ENCODE measurements at places on chromosomes 12 and 14.

DNA sequence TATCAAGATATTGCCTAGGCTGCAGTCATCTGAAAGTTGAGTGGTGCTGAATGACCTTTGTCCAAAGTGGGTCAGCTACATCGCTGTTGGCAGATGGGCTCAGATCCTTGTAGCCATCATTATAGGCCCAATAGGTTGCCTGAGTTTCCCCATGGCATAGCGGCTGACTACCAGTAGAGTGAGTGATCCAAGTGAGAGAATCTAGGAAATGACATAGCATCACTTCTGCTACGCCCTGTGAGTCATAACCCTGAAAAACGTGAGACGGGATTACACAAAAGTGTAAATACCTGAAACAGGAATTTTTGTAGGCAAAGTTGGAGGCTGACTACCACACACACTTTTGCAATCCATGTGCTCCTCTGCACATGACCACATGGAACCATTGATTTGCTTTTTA lies 273.3 kb downstream of the RPL10L start:
- no peaks in the 10 kb centered on the region for H3K4me1 ChIP-seq
- H3K27me3 ChIP-seq, result no peaks in the 10 kb centered on the region
- peaks cover 1% of the 10 kb centered on the region for H3K36me3 ChIP-seq
- H3K4me3 ChIP-seq, result no peak overlapping the region
- no peak for DNase-seq
- no peak overlapping the region for H3K27ac ChIP-seq

- peaks cover 9% of the 10 kb centered on the region for H3K27me3 ChIP-seq
- DNase-seq, result no peak
- no peak overlapping the region for H3K27ac ChIP-seq
- H3K36me3 ChIP-seq, result no peaks in the 10 kb centered on the region
- H3K4me1 ChIP-seq, result no peaks in the 10 kb centered on the region
- no peak overlapping the region for H3K4me3 ChIP-seq
These were observed 119.6 kb upstream of the CPSF6 start for GRCh38 chr12:69119770-69120169.

DNA sequence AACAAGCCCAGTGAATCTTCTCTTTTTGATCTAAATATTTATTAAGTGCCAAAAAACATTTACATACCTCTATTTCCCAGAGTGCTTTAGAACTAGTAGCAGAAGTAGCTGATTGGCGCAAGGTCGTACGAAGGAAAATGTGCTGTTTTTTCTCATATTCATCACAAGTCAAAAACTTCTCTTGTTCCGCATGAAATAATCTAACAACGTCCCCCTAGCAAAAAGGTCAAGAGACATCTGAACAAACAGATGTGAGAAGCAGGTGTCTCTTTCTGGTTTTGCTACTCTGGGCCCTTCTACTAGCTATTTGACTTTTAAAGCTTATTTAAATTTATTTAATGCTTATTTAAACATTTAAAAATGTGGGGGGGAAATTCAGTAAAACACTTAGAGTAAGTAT lies 117.8 kb downstream of the ITPR2 start:
- DNase-seq, result no peak
- H3K4me1 ChIP-seq, result no peaks in the 10 kb centered on the region
- H3K4me3 ChIP-seq, result no peak overlapping the region
- H3K27ac ChIP-seq, result no peak overlapping the region
- H3K27me3 ChIP-seq, result no peaks in the 10 kb centered on the region

DNA sequence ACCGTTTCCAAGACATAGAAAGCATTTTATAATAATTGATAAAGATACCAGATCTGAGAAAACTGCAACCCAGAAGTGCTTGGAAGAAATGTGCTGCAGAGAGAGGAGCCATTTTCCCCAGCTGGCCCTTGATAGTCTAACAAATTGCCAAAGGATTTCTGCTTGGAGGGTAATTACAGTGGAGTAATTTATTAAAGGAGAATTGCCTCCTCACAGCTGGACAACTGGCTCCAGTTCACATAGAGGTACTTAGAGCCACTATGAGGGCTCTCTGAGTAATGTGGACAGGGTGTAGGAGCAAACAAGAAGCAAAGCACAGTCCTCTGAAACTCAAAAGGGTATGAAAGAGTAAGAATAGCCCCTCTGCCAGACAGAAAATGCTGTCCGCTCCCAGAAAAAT lies 335.6 kb downstream of the SYT1 start:
- H3K27me3 ChIP-seq, result no peaks in the 10 kb centered on the region
- no peaks in the 10 kb centered on the region for H3K4me1 ChIP-seq
- no peak for DNase-seq
- H3K27ac ChIP-seq, result no peak overlapping the region
- H3K36me3 ChIP-seq, result no peaks in the 10 kb centered on the region

DNA sequence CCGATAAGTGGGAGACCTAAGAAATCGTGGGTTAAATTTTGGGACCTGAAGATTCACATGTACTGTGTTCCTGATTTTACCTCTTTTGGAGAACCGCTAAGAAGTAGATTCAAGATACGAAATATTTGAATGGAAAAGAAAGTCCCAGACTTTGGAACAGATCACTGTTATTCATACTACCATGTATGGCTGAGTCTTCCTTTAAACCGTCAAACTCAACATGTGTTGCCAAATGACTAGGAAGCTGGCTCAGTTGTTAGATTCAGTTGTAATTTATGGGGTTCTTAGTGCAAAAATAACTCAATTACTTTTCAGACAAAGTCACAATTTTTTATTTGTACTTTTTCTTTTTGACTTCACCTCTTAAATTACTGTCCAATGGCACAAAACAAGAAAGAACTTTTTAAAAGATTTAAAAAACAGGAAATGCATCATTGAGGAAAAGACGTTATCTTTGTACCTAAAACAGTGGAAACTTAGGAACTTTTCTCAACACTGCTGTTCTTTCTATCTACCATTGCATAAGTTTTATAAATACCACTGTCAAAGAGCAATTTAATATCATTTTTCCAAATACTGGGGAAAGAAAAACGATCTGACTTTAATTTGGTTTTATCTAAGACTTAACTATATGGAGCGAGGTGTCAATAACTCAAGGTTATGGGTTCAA lies 15.7 kb downstream of the RERG start:
- peaks cover 30% of the 10 kb centered on the region for H3K27me3 ChIP-seq
- no peak overlapping the region for H3K4me3 ChIP-seq
- no peaks in the 10 kb centered on the region for H3K4me1 ChIP-seq
- no peak for DNase-seq
- H3K27ac ChIP-seq, result no peak overlapping the region

DNA sequence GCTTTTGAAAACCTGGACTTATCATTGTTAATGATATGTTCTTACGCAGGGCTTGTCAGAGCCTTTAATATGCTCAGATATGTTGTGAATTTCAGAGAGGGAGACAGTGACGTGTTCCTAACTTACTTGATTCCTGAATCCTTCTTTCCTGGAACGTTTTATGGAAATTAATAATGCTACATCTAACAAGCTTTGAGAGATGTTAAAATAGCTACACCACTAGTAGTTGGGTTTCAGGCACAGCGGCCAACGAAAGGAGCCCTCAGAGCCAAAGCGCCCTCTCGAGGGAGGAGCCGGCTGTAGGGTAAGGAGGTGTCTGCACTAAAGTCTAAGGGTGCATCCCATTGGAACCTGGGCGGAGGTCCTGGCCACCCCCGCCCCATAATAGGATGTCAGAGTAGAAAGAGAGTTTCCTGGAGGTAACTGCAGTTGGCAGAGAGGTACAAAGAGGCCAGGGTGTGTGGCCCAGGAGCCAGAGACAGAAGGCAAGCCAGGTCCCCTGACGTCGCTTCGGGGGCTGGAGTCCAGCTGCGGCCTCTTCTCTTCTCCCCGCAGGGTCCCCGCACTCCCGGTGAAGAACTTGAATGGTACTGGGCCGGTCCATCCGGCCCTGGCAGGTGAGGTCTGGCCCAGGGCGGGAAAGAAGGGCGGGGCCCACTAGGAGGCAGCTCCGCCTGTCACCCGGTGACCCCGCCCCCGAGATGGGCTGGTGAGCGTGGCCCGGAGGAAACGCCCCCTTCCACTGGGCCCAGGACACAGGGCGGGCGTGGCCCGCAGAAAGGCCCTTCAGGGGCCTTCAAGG lies 36.3 kb downstream of the DTX1 start:
- H3K27ac ChIP-seq, result no peak overlapping the region
- peaks cover 58% of the 10 kb centered on the region for H3K4me1 ChIP-seq
- peaks cover 4% of the 10 kb centered on the region for H3K36me3 ChIP-seq
- H3K27me3 ChIP-seq, result no peaks in the 10 kb centered on the region
- no peak for DNase-seq
- H3K4me3 ChIP-seq, result peak overlapping the region; percentile 10

Measured in activated T-cell treated with anti-CD3 and anti-CD28 coated beads, Interleukin-2, amount 50 U/mL, for 72 hours (primary cell).